Activated T-cell treated with anti-CD3 and anti-CD28 coated beads, Interleukin-2, amount 50 U/mL, for 48 hours (primary cell): ENCODE measurements at places on chromosomes 5 and 9.

- no peak for DNase-seq
Observed at GRCh38 chr9:19640014-19640413, 148.8 kb downstream of the SLC24A2 start.

GRCh38 chr5:82911910-82912309 lies 165.3 kb downstream of the TMEM167A start:
- peak; percentile 25 for DNase-seq

DNA sequence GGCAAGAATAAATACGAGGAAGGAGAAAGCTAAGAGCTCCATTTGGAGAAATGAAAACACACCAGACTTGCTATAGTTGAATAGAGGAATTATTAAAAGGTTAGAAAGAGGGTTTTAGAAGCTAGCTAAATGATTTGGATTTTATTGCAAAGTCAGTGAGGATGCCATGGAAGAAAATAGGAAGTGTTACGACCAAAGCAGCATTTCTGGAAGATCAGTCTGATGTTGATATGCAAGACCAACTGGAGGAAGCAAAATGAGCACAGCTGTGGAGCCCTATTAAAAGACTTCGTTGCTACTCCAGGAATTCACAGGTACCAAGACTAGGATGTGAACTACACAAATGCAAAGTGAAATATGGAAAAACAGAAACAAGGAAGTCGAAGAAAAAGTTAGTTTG lies 2.1 kb downstream of the DHX29 start:
- DNase-seq, result no peak

GRCh38 chr9:112012026-112012902 lies 115.7 kb downstream of the UGCG start:
- peak; percentile 55 for DNase-seq

DNA sequence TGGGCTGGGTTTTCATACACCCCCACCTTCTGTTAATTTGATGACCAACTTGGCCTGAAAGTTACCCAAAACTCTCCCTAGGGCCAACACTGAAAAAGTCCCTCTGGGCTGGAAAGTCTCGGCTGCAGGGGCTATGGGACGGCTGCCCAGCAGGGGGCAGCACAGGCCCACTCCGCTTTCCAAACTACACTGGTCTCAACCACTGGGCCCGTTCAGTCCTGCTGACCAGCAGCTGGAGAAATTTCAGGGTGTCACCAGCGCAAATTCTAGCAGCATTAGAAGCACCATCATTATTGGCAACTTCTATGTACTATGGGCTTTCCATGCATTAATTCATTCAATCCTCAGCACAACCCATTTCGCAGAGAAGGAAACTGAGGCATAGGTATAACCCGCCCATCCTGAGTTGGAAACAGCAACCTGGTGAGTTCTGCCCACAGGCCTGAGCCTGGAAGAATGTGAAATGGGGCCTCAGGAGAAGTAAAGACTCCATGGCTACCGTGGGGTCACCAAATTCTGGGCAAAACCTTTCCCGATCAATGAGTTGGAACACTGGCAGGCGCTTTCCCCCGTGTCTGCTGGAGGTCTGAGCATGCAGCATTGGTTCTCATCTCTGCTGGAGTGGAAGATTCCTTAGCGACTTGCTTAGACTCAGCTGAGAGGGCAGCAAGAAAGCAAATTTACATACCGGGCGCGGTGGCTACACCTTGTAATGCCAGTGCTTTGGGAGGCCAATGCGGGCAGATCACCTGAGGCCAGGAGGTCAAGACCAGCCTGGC lies 9.7 kb downstream of the ORM2 start:
- peak; percentile 76 for DNase-seq

- no peak for DNase-seq
Observed at GRCh38 chr9:129894120-129894823, 59.0 kb downstream of the USP20 start.

GRCh38 chr5:151483647-151484046 lies 36.2 kb downstream of the SLC36A1 start:
- DNase-seq, result no peak

- no peak for DNase-seq
Observed at GRCh38 chr5:133697536-133698258, 85.4 kb upstream of the FSTL4 start.

DNA sequence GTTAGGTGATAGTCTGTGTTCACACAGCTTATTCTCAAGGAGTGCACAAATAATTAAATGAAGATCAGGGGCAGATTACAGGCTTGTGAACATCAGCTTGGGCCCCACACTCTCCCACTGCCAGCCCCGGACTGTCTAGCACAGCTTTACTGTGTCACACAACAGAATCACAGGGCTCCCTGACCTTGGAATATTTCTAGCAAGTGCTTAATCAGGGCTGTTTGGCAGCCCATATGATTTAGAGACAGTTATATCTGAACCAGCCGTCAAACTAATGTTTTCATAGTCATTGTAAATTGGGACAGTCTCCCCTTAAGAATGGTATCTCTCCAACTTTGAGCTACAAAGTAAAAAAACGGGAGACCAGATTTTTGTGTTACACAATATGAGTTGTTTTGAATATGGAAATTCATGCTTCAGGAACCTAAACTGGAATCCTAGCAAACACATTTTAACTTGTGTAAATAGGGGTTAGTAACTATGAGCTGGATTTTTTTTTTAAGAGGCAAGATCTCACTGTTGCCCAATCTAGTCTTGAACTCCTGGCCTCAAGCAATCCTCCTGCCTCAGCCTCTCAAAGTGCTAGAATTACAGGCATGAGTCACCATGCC lies 517.6 kb downstream of the BNC2 start:
- DNase-seq, result no peak

- no peak for DNase-seq
Observed at GRCh38 chr5:131302506-131302905, 38.7 kb downstream of the CDC42SE2 start.

DNA sequence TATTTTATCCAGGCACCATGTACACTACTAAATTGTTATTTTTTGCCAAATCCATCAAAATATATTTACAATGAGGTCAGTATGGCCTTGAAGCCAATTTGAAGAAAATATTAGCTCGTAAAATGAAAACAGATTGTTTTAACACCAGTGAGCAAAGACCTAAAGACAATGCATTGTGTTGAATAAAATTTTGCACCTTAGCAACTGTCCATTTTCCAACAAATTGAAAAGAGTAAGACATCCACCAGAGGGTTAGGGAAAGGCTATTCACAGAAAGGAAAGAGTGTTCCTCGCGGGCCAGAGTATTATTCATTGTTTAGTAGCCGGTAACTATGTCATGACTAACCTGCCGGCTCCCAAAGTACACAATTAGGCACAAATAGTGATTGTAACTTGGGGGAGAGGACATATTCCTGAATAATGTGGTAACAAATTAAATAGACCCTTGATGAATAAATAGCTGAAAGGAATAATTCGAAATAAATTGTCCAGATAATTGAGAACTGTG lies 213.3 kb downstream of the DNAH5 start:
- no peak for DNase-seq

- DNase-seq, result no peak
Observed at GRCh38 chr5:165576678-165577275, 2071.4 kb downstream of the MAT2B start.

DNA sequence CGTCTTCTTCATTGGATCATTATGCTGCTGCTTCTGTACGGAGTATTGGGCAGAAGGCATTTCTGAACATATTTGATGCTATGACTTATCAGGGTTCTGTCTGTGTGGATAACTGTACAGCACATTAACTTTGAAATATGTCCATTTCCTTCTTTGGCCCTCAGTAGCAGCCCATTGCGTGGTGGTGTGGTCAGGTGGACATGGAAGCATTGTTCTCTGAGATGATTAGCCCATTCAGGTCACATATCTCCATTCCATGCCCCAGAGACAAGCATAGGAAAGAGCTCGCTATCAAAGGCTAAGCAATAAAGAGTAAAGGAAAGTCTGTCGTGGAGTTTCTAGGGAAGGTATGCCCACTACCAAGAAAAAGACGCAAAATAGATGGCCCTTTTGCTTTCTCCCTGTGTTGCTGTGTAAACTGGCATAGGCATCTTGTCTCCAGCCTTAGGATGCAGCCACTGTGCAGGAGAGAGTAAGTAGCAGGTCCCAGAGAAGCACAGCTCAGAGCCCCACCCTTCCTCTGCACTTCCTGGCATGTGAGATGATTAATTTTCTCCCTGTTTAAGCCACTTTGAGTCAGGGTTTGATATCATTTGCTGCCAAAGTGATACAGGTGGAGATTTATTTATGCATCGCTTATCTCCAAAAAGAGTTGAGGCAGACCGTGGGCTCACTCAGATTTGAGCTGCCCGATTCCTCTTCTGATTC lies 221.9 kb downstream of the PDZD2 start:
- no peak for DNase-seq

DNA sequence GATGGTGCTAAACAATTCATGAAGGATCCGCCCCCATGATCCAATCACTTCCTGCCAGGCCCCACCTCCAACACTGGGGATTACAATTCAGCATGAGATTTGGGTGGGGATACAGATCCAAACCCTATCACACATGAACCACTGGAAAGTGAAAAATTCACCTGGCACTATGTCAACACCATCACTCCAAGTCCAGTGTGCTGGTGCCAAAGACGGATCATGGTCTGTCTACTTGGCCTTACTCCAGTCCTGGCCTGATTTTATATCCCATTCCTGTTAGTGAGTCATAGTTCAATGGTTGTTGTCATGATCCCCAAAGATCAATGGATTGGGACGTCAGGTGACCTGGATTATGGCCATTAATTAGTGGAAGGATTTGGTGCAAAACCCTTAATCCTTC lies 147.4 kb upstream of the RPS23 start:
- DNase-seq, result no peak

- no peak for DNase-seq
Observed at GRCh38 chr9:86818636-86819035, 128.7 kb downstream of the GAS1 start.

DNA sequence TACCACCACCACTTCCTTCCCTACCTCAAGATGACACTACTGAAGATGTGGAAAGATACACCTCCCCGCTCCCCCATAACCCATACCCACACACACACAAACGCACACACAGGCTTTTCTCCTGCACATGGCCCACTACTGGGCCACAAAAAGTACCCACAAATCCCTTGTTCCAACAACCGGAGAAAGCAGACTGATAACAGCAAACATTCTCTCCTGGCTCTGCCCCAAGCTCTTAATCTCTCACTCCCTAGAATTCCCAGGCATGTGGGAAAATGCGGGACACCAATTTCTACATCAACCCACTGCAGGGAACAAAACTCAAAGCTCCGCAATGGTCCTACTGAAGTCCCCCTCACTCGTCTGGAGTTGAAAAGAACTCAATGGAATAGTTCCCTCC lies 611.0 kb upstream of the KLF4 start:
- no peak for DNase-seq

DNA sequence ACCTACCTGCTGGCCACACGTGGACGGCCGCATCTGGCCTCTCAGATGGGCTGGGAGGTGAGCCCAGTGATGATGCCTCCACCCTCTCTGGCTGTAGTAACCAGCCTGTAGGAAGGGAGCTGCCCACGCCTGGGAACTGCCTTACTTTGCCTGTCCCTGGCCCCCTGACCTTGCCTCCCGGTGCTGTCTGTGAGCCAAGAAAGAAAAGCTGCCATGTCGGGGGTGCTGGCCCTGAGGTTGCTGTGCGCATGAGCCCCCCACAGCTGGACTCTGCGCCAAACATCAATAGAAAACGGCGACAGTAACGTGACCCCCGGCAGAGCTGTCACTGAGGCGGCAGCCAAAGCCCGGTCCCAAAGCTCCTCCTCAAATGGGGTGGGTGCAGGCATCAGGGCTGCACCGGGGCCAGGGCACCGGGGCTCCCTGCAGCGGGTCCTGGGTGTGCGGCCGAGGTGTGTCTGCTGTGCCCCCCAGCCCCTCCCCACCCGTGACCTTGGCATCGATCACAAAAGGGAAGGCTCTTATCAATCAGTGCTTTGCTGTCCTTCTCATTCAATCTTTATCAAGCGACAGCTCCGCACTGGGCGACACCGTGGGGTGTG lies 15.3 kb upstream of the SLC9A3 start:
- no peak for DNase-seq

DNA sequence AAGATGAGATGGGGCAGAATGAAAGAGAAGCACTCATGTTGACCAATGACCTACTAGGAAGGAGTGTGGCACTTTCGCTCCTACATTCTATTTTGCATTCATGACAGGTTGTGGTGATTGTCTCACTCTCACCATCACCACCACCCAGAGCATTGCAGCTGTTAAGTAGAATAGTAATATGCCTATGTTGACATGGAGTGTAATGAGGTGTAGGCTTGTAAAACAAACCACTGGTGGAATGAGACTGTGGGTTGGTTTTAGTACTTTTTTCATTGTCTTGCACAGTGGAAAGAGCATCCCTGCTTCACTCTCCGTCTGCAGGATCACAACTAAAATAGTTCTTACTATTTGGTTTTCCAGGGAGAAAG lies 516.7 kb downstream of the NTRK2 start:
- DNase-seq, result no peak

- DNase-seq, result no peak
Observed at GRCh38 chr5:121982146-121982892, 20.5 kb downstream of the SRFBP1 start.

DNA sequence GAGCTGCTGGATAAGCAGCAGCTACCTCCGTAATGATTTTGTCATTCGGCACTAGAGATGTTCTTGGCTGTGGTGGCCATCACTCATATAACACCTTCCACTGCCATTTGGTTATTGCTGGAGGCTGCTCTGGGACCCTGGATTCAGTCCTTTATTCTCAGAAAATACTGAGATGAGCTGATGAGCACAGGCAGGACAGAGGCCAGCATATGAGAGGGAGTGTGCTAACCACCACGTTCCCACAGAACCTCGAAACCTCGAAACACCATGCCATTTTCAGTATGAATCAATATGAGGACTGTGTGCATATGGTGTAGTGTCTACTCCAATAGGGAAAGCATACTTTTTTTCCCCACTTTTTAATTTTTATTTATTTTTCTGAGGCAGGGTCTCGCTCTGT lies 56.6 kb downstream of the ADAM19 start:
- peak; percentile 32 for DNase-seq

DNA sequence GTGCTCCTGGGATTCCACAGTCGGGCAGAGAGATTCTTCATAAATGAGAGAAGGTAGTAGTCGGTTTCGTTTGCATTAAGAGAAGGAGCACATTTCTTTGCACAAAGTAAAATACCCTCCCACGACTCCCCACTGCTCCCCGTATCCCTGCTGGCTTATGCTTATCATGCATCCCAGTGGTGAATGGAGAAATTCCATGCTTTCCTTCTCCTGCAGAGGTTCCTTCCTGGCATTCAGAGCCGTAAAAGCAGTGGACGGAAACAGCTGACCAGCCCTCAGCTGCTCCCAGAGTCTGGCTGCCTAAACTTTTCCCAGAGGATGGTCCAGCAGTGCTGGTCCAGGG lies 93.1 kb downstream of the C9orf152 start:
- no peak for DNase-seq
